ENCODE measurements at places on chromosomes 16 and 17.

- no peak overlapping the region for H3K4me3 ChIP-seq
- H3K27me3 ChIP-seq, result no peaks in the 10 kb centered on the region
- no peak for DNase-seq
- no peaks in the 10 kb centered on the region for H3K4me1 ChIP-seq
Measured at GRCh38 chr17:14346801-14347200, 45.9 kb downstream of the HS3ST3B1 start.

DNA sequence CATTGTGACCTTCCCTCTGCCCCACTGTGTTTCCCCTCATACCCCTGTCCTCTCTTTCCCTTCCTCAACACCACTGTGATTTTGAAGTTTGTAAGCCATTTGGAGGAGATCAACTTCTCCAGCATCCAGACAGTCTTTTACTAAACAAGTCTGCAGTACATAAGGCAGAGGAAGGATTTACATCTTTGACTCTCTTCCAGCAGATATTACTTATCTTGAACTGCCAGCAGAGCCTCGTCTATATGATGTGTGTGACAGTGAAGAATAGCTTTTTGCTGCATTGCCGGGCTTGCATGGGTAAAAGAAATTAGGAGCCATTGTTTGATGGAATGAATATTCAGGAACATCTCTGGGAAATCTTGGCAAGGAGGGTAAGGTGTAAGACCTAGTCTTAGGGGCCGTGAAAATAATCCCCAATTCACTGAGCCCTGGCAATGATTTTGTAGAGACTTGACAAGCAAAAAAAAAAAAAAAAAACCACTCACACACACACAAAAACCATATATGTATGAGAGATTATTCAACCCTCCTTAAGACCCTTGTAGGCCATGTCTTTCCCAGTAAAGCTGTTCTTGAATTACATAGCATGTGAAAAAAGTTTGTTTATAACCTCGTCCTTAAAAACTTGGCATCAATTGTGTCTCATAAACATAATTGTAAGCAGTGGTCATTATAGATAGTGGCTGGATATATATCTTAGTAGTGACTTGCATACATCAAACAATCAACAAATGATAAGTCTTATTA lies 903.9 kb downstream of the CDH11 start:
- no peaks in the 10 kb centered on the region for H3K4me1 ChIP-seq
- DNase-seq, result no peak
- no peak overlapping the region for H3K27ac ChIP-seq
- no peak overlapping the region for H3K4me3 ChIP-seq

GRCh38 chr17:2794111-2794803 lies 2.0 kb upstream of the RAP1GAP2 start:
- no peak overlapping the region for H3K27ac ChIP-seq
- H3K27me3 ChIP-seq, result no peaks in the 10 kb centered on the region
- H3K4me1 ChIP-seq, result peaks cover 81% of the 10 kb centered on the region
- H3K4me3 ChIP-seq, result peak overlapping the region; percentile 23

DNA sequence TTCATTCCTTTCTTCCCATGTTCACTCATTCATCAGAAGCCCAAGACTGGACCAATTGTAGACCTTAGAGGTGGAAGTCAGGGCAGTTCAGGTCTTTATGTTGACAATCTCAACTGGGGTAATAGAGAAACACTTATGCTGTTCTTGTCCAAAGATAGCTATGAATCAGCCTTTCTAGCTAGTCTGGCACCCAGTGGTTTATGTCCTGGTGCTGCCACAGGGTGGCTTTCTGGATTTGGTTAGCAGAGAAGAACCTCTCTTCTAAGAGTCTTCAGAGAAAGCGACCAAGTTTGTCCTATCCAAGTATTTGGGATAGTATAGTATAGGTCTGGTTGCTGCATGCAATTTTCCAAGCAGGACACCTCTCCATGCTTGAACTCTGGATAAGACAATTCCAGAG lies 83.3 kb downstream of the NOG start:
- H3K36me3 ChIP-seq, result no peaks in the 10 kb centered on the region
- no peak overlapping the region for H3K4me3 ChIP-seq
- H3K27me3 ChIP-seq, result peaks cover 25% of the 10 kb centered on the region
- peaks cover 33% of the 10 kb centered on the region for H3K4me1 ChIP-seq
- no peak overlapping the region for H3K27ac ChIP-seq

DNA sequence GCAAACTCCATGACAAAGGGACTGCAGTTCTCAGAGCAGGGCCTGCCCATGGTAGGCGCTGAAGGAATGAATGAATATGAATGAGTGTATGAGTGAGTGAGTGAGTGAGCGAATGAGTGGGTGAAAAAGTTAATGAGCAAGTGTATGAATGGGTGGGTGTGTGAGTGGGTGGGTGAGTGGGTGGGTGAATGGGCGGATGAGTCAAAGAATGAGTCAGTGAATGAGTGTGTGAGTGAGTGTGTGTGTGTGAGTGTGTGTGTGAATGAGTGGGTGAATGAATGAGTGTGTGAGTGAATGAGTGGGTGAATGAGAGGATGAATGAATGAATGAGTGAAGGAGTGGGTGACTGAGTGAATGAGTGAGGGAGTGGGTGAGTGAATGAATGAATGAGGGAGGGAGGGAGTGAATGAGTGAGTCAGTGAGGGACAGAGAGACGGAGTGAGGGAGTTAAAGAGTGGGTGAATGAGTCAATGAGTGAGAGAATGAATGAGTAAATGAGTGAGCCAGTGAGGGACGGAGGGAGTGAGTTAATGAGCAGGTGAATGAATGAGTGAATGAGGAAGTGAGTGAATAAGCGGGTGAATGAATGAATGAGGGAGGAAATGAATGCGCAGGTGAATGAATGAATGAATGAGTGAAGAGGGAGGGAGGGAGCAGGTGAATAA lies 11.1 kb upstream of the CHMP6 start:
- no peak overlapping the region for H3K27ac ChIP-seq
- DNase-seq, result no peak
- peaks cover 7% of the 10 kb centered on the region for H3K4me1 ChIP-seq
- H3K27me3 ChIP-seq, result no peaks in the 10 kb centered on the region
- H3K4me3 ChIP-seq, result no peak overlapping the region

DNA sequence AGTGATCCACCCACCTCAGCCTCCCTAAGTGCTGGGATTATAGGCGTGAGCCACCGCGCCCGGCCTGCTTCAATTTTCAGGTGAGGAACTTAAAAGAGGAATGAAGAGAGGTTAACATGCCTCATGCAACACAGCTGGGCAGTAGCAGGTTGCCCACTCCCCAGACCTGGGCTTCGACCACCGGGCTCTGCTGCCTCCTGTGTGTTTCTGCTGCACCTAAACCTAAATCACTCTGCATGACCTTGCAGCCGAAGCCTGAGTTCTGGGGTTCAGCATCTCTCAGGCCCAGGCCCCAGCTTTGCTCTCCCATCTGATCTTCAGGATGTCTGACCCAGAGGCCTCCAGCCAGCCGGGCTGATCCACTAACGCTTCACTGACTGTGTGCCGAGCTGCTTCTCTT lies 112.6 kb downstream of the OR1D5 start:
- H3K4me3 ChIP-seq, result no peak overlapping the region
- no peak overlapping the region for H3K27ac ChIP-seq
- H3K27me3 ChIP-seq, result no peaks in the 10 kb centered on the region
- peaks cover 13% of the 10 kb centered on the region for H3K4me1 ChIP-seq
- DNase-seq, result no peak

DNA sequence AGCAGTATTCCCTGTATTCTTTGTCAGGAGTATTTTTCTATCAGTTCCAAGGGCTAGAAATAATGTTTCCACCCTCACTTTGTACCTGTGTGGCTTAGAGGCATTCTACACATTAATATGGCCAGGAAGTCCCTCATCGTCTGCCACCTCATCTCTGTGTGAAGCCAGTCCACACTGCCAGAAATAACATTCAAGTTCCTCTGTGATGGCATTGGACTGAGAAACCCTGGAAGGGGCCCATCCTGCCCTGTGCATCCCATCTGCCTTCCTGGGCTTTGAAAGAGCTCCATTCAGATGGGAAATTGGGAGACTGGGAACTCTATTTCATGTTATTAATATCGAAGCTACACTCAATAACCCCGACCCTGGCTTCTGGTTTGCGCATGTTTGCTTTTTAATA lies 497.2 kb upstream of the CDH5 start:
- H3K27me3 ChIP-seq, result no peaks in the 10 kb centered on the region
- no peaks in the 10 kb centered on the region for H3K36me3 ChIP-seq
- no peaks in the 10 kb centered on the region for H3K4me1 ChIP-seq
- H3K27ac ChIP-seq, result no peak overlapping the region

GRCh38 chr16:12259651-12260050 lies 283.1 kb downstream of the SNX29 start:
- H3K4me1 ChIP-seq, result no peaks in the 10 kb centered on the region
- no peaks in the 10 kb centered on the region for H3K36me3 ChIP-seq
- DNase-seq, result no peak
- no peaks in the 10 kb centered on the region for H3K27me3 ChIP-seq
- no peak overlapping the region for H3K27ac ChIP-seq

DNA sequence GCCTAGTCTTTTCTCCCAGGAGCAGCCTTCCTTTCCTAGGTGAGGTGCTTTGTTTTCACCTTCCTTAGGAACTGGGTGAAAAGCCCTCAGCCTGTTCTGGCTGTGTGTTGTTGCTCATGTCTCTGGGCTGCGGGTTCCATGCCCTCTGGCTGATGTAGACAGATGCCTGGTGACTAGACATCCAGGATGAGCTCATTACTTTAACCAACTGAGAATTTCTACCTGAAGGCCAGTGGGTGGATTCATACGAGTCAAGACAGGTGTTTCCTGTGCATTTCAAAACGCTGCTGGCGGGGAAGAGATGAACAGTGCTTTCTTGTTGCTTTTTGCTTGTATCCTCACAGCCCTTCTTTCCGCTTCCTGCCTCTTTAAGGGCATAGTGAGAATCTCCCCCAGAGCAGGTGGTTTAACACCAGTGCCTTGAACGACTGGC lies 22.3 kb downstream of the SAP30BP start:
- no peak overlapping the region for H3K4me3 ChIP-seq
- peaks cover 20% of the 10 kb centered on the region for H3K4me1 ChIP-seq
- H3K27ac ChIP-seq, result no peak overlapping the region
- peaks cover 37% of the 10 kb centered on the region for H3K36me3 ChIP-seq
- no peaks in the 10 kb centered on the region for H3K27me3 ChIP-seq

DNA sequence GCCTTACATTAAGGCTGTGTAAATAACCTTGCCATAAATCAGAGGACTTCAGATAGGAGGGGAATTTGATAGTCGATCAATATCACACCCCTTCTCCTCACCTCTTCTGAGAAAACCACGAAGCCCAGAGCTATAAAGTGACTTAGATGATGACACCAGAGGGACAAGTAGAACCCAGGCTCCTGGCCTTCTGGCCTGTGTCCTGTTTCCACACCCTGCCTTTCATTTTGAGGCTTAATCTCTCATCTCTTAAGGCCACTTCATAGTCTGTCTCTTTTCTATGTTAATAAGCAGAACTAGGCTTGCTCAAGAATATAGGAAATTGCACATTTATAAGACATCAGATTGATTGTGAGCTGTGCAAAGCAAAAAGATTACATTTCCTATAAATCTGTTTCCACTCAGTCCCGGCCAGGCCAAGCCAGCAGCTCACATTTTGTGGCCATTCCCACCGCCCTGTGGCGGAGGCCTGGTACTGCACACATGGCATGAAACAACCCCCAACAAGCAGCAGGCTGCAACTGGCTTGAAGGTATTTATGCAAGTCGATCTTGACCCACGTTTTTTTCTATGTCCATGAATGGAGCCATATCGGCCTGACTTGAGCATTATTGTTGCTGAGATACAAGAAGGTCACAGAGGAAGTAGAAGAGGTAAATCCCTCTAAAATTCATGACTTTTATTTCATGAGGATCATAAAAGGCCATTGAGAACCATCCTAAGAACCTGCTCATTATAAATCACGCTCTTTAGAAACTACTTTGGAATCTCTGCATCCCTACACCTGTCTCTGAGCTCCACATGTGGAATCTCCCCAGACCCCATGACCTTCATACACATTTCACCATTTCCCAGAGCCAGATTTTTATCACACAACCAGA lies 93.7 kb downstream of the PMP22 start:
- DNase-seq, result no peak
- H3K4me1 ChIP-seq, result no peaks in the 10 kb centered on the region
- no peak overlapping the region for H3K4me3 ChIP-seq

- H3K27ac ChIP-seq, result no peak overlapping the region
- H3K27me3 ChIP-seq, result no peaks in the 10 kb centered on the region
- H3K36me3 ChIP-seq, result peaks cover 83% of the 10 kb centered on the region
- peaks cover 13% of the 10 kb centered on the region for H3K4me1 ChIP-seq
- no peak overlapping the region for H3K4me3 ChIP-seq
Measured at GRCh38 chr17:21018894-21019293, 23.9 kb downstream of the USP22 start.

DNA sequence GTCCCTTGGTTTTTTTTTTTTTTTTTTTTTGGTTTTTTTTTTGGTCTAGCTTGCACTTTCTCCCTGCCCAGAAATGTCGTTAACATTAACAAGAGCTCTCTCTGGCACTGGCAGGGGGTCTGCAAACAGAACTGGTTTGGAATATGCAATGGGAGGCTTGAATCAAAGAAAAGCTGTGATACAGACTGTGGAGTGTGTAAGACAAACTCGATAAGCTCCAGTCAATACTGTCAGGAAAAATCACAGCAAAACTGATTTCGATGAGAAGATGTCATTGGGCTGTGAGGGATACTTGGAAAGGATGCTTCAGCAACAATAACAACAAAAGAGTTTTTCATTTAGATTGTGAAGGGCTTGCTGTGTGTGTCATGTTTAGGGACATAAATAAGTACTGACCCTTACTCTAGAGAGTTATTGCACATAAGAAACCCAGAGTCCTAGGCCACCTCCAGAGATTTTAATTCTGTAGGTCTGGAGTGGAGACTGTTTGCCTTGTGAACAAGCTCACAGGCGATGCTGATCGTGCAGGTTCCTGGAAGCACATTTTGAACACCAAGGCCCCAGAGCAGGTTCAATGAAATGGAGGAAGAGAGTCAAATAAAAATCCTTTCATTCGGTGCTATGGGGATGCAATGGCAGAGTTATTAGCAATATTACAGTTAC lies 470.7 kb upstream of the RBFOX1 start:
- no peaks in the 10 kb centered on the region for H3K4me1 ChIP-seq
- DNase-seq, result no peak
- H3K36me3 ChIP-seq, result no peaks in the 10 kb centered on the region
- no peaks in the 10 kb centered on the region for H3K27me3 ChIP-seq
- no peak overlapping the region for H3K27ac ChIP-seq

GRCh38 chr17:44223541-44224071 lies 4.1 kb upstream of the UBTF start:
- no peak overlapping the region for H3K27ac ChIP-seq
- no peaks in the 10 kb centered on the region for H3K36me3 ChIP-seq
- peaks cover 13% of the 10 kb centered on the region for H3K4me1 ChIP-seq
- H3K27me3 ChIP-seq, result no peaks in the 10 kb centered on the region
- H3K4me3 ChIP-seq, result no peak overlapping the region
- DNase-seq, result no peak

- no peaks in the 10 kb centered on the region for H3K27me3 ChIP-seq
- no peak for DNase-seq
- no peaks in the 10 kb centered on the region for H3K36me3 ChIP-seq
- no peak overlapping the region for H3K4me3 ChIP-seq
- no peak overlapping the region for H3K27ac ChIP-seq
Measured at GRCh38 chr17:43349142-43349541, 49.7 kb upstream of the ARL4D start.

GRCh38 chr16:86137359-86137758 lies 238.4 kb downstream of the IRF8 start:
- no peaks in the 10 kb centered on the region for H3K27me3 ChIP-seq
- H3K36me3 ChIP-seq, result no peaks in the 10 kb centered on the region
- no peak overlapping the region for H3K27ac ChIP-seq
- no peak for DNase-seq

- no peaks in the 10 kb centered on the region for H3K4me1 ChIP-seq
- H3K27ac ChIP-seq, result no peak overlapping the region
- H3K36me3 ChIP-seq, result no peaks in the 10 kb centered on the region
- H3K27me3 ChIP-seq, result no peaks in the 10 kb centered on the region
- no peak for DNase-seq
Measured at GRCh38 chr17:51666971-51667705, 406.8 kb downstream of the UTP18 start.

Measured in CD4-positive, alpha-beta memory T cell (primary cell).